ENCODE measurements at places on chromosomes 3 and 15.

DNA sequence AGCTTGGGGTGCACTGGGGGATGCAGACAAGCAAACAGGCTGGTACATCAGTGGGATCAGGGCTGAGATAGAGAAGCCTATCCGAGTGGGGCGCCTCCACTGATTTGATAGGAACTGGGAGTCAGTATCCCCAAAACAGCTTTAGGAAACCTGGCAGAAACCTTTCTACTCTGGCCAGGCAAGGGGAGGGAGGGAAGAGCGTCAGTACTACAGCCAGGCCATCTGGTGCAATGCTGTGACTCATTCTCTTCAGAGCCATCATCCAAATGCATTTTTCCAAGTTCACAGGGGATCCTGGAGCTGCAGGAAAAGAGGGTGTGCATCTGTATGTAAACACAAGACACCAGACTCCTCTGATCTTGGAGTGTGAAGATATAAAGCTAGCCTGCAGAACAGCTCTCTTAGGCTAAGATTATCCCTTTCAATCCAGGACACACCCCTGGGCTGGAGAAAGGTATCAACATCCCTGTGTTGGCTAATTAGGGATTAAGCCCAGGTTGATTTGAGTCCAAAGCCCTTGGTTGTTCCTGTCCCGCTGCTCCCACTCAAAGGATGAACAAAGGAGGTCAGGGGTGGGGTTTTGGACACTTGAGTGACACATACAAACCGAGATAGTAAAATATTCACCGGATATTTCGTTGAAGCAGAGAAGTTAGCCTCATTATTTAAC lies 9.3 kb downstream of the GALNT15 start:
- DNase-seq = no peak

GRCh38 chr15:58889363-58889762 lies 44.1 kb downstream of the SLTM start:
- DNase-seq = no peak

DNA sequence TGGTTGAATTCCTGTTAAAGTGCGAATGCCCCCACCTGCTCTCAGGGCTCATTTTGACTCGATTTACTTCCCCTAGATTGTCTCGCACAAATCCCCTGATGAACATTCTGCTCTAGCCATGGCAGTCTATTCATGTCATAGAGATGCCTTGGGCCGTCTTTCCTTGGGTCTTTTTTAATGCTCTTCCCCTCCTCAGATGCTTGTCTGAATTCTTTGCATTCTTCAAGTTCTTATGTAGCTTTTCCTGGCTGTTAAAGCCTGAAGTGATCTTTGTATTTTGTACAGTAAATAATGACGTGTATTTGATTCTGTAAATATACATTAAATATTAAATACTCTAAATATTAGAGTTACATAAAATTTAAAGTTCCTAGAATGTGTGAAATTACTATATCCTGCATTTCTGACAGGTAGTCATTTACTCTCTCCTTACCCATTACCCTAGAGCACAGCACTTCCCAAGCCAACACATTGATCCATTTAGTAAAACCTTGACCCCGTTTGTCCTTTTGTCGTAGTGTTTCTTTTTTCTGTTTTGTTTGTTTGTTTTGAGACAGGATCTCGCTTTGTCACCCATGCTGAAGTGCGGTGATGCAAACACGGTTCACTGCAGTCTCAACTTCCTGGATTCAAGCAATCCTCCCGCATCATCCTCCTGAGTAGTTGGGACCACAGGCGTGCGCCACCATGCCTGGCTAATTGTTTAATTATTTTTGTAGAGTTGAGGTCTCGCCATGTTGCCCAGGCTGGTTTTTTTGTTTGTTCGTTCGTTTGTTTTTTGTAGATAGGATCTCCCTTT lies 47.9 kb downstream of the YEATS2 start:
- DNase-seq = no peak

DNA sequence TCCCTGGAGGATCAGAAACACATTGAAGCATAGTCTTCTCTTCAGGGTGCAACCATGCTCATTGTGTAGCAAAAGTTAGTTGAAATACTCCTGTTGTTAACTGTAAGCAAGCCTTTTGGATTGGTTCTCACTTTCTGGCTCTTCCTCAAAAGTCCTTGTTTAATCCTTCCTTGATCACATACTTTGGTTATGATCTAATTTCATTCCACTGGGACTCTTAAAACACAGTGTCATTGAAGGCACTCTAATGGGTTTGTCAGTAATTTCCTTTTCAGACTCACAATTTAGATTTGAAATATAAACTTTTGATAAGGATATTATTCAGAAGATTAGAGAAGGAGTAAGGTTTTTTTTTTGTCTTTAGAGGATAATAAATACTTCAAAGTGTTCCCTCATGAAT lies 451.7 kb upstream of the SGO1 start:
- DNase-seq = no peak

GRCh38 chr3:150107429-150108175 lies 136.9 kb upstream of the PFN2 start:
- DNase-seq = no peak

GRCh38 chr15:96369825-96370621 lies 39.5 kb downstream of the NR2F2 start:
- DNase-seq = no peak

All from stimulated activated CD4-positive, alpha-beta T cell treated with anti-CD3 and anti-CD28 coated beads, Interleukin-15, amount 100 ng/mL, for 48 hours (primary cell).